Adrenal gland (tissue), 19 donors: ENCODE measurements at places on chromosomes 4 and X. TPM values are rescaled to one million over a fixed set of nuclear protein-coding genes. Genes with fewer than 3 reads are reported as not detected.

- no peak for DNase-seq
Observed at GRCh38 chr4:30763321-30763727, 43.2 kb downstream of the PCDH7 start.

The RNF150 gene
- total RNA-seq = 59.4 TPM

DNA sequence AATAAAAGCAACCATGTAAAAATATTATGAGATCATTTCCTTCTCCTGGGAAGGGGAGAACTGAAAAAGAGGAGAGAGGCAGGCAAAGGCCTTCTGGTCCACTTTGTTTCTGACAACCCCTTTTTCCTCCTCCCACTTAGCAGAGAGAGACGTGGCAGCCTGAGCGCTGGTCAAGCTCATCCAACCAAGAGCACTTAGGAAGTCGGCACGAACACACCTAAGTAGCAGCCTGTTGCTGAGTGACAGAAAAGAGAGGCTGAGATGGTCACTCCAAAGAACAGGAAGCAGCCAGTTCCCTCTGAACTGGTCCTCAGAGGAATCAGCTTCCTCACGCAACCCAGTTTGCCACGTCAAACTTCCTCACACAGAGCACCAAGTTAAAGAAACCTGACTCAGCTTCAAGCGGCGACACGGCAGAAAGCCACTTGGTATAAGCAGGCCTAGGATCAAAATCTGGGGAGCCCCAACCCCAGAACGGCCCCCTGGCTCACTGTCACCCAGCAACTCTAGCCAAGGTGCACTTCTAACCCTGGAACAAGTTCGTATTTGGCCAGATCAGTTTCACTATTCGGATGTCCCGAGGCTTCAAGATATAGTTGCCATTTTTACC is 861 bp downstream of the SEC24D start:
- peak; percentile 71 for DNase-seq

GRCh38 chr4:6974138-6974848 is 64.7 kb downstream of the TBC1D14 start:
- peak; percentile 86 for DNase-seq

- no peak for DNase-seq
Observed at GRCh38 chrX:134599184-134599914, 58.9 kb downstream of the PLAC1 start.

GRCh38 chrX:133330956-133331355 is 84.3 kb downstream of the GPC4 start:
- DNase-seq = no peak
